MV-4-11 (cell line): ENCODE measurements at places on chromosomes 5 and 9.

DNA sequence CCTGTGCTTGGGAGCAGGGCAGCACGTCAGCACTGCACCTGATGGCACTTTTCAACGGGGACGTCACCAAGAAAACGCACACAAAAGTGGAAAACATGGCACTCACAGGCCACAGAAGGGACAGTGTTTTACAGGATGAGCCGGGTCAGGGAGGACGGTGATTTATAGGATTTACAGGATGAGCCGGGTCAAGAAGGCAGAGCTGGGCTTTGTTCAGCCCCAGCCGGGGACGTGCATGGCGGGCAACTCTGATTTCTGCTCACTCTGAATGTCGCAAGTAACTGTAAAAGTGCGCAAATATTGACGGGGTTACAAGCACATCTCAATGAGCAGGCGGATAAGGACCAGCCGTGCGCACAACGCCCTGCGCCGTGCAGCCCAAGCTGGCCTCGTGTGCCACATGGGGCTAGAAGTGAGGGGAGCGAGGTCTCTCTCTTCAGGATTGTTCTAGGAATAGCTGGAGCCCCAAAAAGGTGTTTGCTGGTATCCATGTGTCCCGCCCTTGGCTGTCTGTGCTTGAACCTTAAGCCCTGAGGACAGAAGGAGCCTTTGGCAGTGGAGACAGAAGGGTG lies 16.4 kb downstream of the SLC6A18 start:
- DNase-seq = no peak

- no peak for DNase-seq
Measured at GRCh38 chr5:95284572-95285408, at the start of gene MCTP1. Gene MCTP1 (minus strand): TSS chr5:95285094.

- peak; percentile 51 for DNase-seq
Measured at GRCh38 chr5:135729321-135729786, 105.1 kb upstream of the SLC25A48 start.

DNA sequence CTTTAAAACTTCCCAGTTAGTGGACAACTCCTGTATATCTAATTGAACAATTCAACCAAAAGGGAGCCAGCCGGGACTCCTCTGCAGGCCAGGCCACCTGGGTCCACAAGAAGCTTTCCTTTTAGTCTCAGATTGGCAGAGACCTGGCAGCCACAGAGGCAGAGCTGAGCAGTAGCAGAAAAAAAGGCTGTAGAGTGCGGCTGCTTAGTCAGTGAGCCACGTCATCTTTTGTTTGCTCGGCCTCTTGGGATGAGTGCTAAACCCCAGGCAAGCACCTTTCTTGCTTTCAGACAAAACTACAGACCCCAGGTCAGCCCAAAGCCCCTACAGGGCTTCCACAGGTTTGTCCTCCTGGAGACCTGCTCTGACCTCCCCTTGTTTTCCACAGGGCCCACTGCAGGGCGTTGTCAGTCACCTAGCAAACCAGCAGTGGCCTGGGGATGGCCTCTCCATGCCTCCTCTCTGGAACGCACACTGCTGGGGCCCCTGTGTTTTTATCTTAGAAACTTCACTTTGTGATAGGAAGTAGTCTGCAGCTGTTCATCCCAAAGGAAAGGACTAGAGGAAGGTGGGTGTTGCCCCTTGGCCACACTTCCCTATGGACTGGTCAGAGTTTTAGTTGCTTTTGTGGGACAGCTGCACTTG lies 49.9 kb downstream of the SHB start:
- no peak for DNase-seq

DNA sequence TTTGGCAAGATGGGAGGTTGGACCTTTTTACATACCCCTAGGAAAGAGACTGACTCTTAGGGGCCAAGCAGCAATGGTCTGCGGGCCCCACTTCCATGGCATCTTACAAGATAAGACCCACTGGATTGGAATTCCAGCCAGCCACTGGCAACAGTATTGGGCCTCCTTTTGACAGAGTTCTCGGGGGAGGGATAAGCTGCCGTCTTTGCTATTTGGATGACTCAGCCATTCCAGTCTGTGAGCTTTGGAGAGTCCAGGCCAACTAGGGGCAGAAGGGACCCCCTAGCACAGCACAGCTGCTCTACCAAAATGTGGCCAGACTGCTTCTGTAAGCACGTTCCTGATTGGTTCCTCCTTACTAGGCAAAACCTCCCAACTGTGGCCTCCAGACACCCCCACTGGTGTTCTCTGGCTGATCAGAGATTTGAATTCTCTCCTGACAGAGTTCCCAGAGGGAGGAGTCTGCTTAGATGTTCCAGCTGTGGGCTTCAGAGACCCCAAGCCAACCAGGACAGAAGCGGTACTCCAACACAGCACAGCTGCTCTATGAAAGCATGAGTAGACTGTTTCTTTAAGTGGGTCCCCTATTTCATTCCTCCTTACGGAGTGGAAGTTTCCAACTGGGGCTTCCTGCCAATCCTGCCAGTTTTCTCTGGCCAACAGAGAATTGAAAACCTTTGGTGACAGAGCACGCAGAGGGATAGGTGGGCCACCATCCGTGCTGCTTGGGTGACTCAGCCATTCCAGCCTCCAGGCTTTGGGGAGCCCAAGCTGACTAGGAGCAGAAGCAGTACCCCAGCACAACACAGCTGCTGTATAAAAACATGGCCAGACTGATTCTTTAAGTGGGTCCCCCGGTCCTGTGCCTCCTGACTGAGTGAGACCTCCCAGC lies 672.1 kb upstream of the RIOK2 start:
- DNase-seq = no peak

GRCh38 chr5:82363524-82363923 lies 85.4 kb upstream of the RPS23 start:
- no peak for DNase-seq

DNA sequence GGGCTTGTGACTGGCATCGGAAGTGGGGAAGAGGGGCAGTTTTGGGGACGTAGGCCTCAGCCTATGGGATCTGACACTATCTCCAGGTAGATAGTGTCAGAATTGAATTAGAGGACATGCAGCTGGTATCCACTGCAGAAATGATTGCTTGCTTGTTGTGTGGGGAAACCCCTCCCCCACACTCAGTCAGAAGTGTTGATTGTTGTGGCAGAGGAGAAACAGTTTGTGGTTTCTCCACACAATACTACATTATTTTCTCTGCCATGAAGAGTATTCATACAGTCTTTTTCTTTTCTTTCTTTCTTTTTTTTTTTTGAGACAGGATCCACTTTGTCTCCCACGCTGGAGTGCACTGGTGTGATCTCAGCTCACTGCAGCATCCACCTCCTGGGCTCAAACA lies 113.9 kb downstream of the ARRDC3 start:
- DNase-seq = no peak

- no peak for DNase-seq
Measured at GRCh38 chr5:3650320-3650719, 54.7 kb downstream of the IRX1 start.

DNA sequence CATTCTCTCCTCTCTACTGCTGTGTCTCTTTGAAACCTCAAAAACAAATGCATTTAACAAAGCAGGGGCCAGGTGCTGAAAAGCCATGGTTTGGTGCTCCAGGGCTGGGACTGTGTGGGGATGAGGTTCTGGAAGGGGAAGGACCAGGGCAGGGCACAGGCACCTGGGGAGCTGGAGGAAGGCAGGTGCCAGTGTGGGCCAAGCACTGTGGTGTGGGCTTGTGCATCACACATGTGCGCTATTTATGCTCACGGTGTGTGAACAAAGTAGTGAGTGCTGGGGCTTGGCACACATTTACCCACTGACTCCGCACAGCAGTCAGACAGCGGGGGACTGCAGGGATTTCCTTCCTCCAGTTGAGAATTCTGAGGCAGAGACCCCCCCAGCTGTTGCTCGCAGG lies 10.1 kb downstream of the HRH2 start:
- DNase-seq = peak; percentile 33

GRCh38 chr5:58933891-58934628 lies 351.2 kb downstream of the RAB3C start:
- DNase-seq = no peak

GRCh38 chr9:88880199-88880598 lies 111.1 kb upstream of the S1PR3 start:
- DNase-seq = no peak
